ENCODE measurements at places on chromosomes 7 and 10.

DNA sequence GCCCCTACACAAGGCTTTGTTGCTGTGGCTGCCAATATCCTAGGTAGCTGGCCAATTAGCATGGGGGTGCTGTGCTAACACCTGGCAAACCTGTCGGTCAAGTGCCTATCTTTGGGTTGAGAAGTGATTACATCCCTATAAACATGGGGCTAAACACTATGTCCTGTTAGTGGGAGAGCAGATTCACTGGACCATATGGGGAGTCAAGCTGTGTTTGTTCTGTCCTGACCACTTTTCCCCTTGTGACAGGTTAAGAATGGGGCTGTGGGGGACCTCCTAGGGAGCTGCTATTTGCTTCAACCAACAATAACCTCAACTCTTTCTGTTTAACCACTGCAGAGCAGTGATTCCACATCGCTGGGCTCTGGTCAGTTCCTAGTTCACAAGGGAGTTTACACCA is 151.5 kb upstream of the AOAH start:
- no peak for DNase-seq

DNA sequence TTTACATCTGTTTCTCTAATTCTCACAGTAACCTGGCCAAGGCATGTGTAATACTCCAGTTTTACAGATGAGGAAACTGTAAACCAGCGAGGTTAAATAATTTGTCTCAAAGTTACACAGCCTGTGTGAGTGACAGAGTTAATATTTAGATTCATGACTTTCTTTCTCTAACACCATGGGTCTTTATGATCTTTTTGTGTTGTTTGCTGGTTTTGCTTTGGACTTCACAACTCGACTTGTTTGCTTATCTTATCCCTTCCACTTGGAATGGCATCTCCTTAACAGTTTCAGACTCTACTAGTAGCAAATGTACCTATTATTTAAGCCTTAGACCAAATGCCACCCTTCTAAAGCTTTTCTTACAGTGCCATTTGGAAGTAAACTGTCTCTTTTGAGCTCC is 34.4 kb downstream of the MXI1 start:
- DNase-seq: no peak

GRCh38 chr10:62224606-62225005 is 44.0 kb downstream of the RTKN2 start:
- peak; percentile 62 for DNase-seq

DNA sequence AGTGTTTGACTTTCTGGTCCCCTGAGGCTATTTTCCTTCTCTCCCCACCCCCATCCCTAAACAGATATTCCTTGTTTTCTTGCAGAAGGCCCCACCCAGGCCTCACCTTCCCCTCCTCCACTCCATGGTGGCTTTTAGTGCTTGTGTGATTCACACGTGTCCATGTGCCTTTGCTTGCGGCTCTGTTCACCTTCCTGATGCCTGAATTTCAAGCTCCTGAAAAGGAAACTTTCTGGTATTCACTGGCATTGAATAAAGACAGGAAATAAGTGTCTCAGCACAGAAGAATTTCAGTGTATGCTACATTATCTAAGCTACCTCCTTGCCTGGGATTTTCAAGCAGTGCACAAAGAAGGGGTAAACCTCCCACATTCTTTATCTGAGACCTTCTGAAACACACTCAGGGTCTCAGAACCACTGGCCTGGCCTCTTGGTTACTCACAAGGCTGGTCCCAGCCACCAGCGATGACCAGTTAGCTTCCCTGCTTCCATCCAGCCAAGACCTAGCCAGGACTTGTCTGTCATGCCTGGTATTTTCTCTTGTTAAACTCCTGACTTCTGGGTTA is 17.2 kb upstream of the UBE2H start:
- DNase-seq: peak; percentile 76

GRCh38 chr7:29105752-29106668 is 40.3 kb downstream of the CPVL start:
- DNase-seq: peak; percentile 70

DNA sequence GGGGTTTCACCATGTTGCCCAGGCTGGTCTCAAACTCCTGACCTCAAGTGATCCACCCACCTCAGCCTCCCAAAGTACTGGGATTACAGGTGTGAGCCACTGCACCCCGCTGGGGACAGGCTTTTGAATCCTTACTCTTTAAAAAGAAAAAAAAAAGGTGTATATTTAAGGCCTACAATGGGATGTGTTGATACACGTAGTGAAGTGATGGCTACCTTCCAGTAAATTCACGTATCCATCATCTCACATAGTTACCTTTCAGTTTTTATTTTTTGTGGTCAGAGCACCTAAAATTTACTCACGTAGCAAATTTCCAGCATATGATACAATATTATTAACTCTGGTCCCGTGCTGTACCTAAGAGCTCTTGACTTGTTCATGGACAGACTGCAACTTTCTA is 119.5 kb upstream of the INSYN2A start:
- DNase-seq: no peak

DNA sequence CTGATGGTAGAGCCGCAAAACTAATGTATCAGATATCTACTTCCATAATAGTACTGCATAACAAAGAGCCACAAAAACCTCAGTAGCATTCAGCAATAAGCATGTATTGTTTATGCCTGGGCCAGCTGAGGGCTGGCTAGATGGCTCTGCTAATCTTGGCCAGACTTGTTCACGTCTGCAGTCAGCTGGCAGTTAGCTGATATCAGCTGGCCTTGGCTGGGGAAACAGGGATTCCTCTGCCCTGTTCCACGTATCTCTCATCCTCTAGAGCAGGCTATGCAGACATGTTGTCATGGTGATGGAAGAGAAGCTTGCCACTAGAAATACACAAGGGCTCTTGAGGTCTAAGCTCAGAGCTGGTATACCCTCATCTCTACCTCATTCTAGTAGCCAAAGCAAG is 62.9 kb downstream of the GRM8 start:
- DNase-seq: no peak

DNA sequence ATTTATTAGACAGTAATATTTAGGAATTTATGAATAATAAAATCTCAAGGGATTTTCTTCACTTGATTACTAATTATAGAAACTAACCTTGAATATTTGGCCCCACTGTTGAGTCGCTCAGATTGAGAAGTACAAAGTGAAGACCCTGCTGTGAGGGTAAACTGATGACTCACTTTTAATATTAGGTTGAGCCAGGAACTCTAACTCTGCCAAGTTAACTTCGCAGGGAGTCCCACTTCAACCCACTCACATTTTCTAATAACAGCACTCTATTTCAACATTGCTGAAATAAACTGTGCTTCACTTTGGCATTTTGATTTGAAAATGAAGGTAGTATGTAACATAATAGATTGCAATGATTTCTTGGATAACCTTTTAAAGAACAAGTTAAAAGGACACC is 200.7 kb downstream of the POLR1F start:
- DNase-seq: no peak

DNA sequence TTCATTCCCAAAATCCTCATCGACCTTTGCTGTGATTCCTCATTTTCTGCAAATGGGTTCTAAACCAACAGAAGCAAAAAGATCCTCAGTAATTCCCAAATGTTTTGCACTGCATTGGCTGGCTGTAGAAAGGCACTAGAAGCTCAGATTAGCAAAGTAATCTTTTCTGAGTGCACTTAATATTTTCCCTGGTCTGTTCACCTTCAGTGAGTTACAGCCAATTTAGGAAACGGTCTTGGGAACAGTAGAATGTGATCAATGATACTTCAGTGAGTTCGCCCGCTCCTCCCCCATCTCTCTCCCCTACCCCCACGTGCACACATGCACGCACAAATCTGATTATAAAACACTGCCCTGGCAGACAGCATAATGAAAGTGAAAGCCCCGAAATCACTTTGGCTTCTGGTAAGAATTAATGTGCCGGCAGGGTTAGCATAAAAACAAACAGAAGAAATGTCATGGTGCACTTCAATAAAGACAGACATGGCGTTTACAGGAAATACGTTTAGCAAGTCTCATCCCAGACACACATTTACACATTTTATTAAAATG is 201.3 kb upstream of the CDCA7L start:
- peak; percentile 5 for DNase-seq

GRCh38 chr10:121553511-121554264 is 44.6 kb downstream of the FGFR2 start:
- no peak for DNase-seq

- DNase-seq: no peak
These were observed 6.7 kb upstream of the COL28A1 start for GRCh38 chr7:7542251-7542835.

GRCh38 chr10:132514821-132515520 is 22.6 kb upstream of the INPP5A start:
- no peak for DNase-seq

GRCh38 chr10:73076360-73077183 is 20.1 kb downstream of the P4HA1 start:
- DNase-seq: peak; percentile 76

DNA sequence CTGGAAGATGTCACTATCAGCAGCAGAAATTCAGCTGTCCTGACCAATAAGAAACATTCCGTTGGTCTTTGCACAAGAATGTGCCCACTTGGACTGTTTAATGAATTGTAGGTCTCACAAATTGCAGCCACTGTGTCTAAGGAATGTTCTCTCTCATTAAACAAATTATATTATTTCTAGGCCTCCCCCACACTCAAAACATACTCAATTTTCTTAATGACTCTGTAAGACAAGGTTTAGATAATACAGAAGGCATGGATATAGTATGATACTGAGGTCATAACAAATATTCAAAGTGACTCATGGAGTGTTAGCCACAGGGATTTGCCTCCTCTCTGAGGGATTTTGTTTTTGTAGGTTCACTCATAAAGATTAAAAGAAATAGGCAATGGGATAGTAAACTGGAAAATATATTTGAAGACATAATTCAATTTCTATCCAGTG is 197.5 kb downstream of the PTN start:
- peak; percentile 48 for DNase-seq

All from GM03348 (cell line).